Neural crest cell (in vitro differentiated cells): ENCODE measurements at places on chromosomes 16 and 17.

GRCh38 chr16:31110106-31111034 is 2.2 kb downstream of the BCKDK start:
- peak overlapping the region; percentile 87 for H3K4me3 ChIP-seq
- H3K36me3 ChIP-seq, result peaks cover 3% of the 10 kb centered on the region
- DNase-seq, result no peak
- no peaks in the 10 kb centered on the region for H3K27me3 ChIP-seq

GRCh38 chr16:54165174-54165911 is 121.2 kb downstream of the IRX3 start:
- H3K27me3 ChIP-seq, result no peaks in the 10 kb centered on the region
- H3K27ac ChIP-seq, result peak overlapping the region; percentile 40
- no peaks in the 10 kb centered on the region for H3K36me3 ChIP-seq
- no peak for DNase-seq

GRCh38 chr16:4599037-4599436 is 15.7 kb downstream of the UBALD1 start:
- H3K36me3 ChIP-seq, result no peaks in the 10 kb centered on the region
- no peak for DNase-seq
- H3K4me3 ChIP-seq, result no peak overlapping the region
- no peak overlapping the region for H3K27ac ChIP-seq
- H3K27me3 ChIP-seq, result peaks cover 3% of the 10 kb centered on the region
- H3K4me1 ChIP-seq, result no peaks in the 10 kb centered on the region

DNA sequence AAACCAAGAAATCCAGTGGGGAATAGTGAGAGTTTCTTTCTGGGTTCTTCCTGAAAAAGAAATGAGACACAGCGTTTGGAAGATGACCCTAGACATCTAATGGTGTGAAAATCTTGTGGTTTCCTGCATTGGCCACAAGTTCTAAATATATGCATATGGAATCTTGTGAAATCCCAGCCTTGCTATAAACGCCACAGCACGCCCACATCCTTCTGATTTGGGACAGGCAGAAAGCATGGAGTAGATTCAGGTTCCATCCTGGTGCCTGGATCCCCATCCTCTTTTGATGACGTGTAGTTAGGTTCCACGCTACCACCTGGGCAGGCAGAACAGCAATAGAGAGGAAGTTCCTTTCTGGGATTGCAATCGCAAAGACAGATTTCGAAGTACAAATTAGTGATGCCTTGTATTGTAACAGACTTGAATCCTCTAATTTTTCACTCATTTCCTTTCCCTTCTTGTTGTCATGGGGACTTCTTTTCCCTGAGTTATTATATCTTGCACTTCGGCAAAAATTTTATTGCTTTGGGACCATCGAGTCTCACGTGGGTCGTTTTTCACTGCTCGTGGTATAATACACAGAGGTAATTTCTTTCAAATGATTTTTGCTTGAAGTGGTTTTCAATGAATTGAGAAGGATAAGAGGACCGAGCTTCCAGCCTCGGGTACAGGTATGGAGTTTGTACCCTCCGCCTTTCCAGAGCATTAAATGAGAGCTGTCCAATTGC is 37.6 kb downstream of the HS3ST4 start:
- DNase-seq, result no peak
- no peaks in the 10 kb centered on the region for H3K36me3 ChIP-seq
- no peak overlapping the region for H3K4me3 ChIP-seq
- H3K27me3 ChIP-seq, result peaks cover 20% of the 10 kb centered on the region
- no peak overlapping the region for H3K27ac ChIP-seq

GRCh38 chr17:13597723-13598347 is 3.9 kb downstream of the HS3ST3A1 start:
- peak; percentile 14 for DNase-seq
- no peak overlapping the region for H3K27ac ChIP-seq
- H3K4me3 ChIP-seq, result peak overlapping the region; percentile 92
- peaks cover 2% of the 10 kb centered on the region for H3K36me3 ChIP-seq
- no peaks in the 10 kb centered on the region for H3K27me3 ChIP-seq

DNA sequence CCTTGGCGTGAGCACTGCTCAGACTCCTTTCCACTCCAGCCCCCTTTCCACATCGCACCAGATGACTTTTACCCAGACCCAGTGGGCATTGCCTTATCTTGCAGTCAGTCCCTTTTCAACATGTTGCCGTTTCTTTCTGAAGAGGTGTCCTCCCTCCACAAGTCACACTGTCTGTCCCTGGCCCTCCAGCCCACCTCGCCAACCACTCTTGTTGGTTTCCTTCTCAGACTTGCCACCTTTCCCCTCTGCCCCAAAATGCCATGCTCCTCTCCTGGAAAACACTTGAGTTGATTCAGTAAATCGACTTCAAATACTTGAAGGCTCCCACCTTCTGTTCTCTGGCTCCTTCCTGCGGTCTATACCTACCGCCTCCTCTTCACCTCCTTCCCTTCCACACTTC is 7.5 kb upstream of the ADAM11 start:
- peak overlapping the region; percentile 17 for H3K27ac ChIP-seq
- DNase-seq, result no peak
- peak overlapping the region; percentile 12 for H3K4me3 ChIP-seq
- H3K4me1 ChIP-seq, result peaks cover 17% of the 10 kb centered on the region
